ENCODE measurements at places on chromosomes 5 and 9. TPM values are rescaled to one million over a fixed set of nuclear protein-coding genes. Genes with fewer than 3 reads are reported as not detected.
A peak's percentile ranks its signal among the peaks of the same experiment; 100 is the strongest.

GRCh38 chr5:28397502-28397941 is 1359.1 kb upstream of the CDH9 start:
- no peak for DNase-seq
- no peak overlapping the region for H3K27ac ChIP-seq
- H3K36me3 ChIP-seq: no peaks in the 10 kb centered on the region
- H3K4me1 ChIP-seq: no peaks in the 10 kb centered on the region
- no peak overlapping the region for H3K4me3 ChIP-seq

Gene ACER2
- total RNA-seq: 1.0 TPM

- H3K4me1 ChIP-seq: no peaks in the 10 kb centered on the region
- H3K36me3 ChIP-seq: peaks cover 79% of the 10 kb centered on the region
- DNase-seq: no peak
Measured at GRCh38 chr9:131467214-131467935, 35.3 kb upstream of the POMT1 start.

GRCh38 chr9:16138561-16139491 is 586.0 kb downstream of the CCDC171 start:
- H3K4me3 ChIP-seq: no peak overlapping the region
- H3K36me3 ChIP-seq: no peaks in the 10 kb centered on the region
- no peak overlapping the region for H3K27ac ChIP-seq
- H3K27me3 ChIP-seq: no peaks in the 10 kb centered on the region

DNA sequence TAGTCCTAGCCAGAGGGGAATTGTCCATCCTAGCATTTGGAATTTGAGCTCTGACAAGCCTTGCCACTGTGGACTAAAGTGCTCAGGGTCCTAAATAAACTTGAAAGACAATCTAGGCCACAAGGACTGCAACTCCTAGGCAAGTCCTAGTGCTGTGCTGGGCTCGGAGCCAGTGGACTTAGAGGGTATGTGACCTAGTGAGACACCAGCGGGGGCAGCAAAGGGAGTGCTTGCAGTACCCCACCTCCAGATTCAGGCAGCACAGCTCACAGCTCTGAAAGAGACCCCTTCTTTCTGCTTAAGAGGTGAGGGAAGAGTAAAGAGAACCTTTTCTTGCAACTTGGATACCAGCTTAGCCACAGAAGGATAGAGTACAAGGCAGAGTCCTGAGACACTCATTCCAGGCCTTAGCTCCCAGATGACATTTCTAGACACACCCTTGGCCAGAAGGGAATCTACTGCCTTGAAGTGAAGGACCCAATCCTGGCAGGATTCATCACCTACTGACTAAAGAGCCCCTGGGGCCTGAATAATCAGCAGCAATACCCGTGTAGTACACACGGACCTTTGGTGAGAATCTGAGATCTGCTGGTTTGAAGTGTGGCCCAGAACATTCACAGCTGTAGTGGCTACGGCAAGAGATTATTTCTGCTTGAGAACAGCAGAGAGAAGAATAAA is 164.6 kb downstream of the CCDC171 start:
- no peak overlapping the region for H3K4me3 ChIP-seq
- no peaks in the 10 kb centered on the region for H3K4me1 ChIP-seq
- H3K36me3 ChIP-seq: no peaks in the 10 kb centered on the region
- H3K27me3 ChIP-seq: no peaks in the 10 kb centered on the region

GRCh38 chr5:126395198-126395597 is 28.0 kb upstream of the GRAMD2B start:
- peaks cover 4% of the 10 kb centered on the region for H3K27me3 ChIP-seq
- peaks cover 2% of the 10 kb centered on the region for H3K4me1 ChIP-seq
- no peak for DNase-seq
- no peak overlapping the region for H3K27ac ChIP-seq
- no peaks in the 10 kb centered on the region for H3K36me3 ChIP-seq

GRCh38 chr5:170478306-170478705 is 25.5 kb upstream of the KCNIP1 start:
- no peak for DNase-seq
- peaks cover 15% of the 10 kb centered on the region for H3K27me3 ChIP-seq
- H3K36me3 ChIP-seq: no peaks in the 10 kb centered on the region
- no peaks in the 10 kb centered on the region for H3K4me1 ChIP-seq
- no peak overlapping the region for H3K4me3 ChIP-seq

GRCh38 chr9:27204578-27204977 is 92.4 kb downstream of the EQTN start:
- H3K27me3 ChIP-seq: peaks cover 2% of the 10 kb centered on the region
- no peak overlapping the region for H3K4me3 ChIP-seq
- H3K27ac ChIP-seq: no peak overlapping the region
- H3K36me3 ChIP-seq: no peaks in the 10 kb centered on the region

DNA sequence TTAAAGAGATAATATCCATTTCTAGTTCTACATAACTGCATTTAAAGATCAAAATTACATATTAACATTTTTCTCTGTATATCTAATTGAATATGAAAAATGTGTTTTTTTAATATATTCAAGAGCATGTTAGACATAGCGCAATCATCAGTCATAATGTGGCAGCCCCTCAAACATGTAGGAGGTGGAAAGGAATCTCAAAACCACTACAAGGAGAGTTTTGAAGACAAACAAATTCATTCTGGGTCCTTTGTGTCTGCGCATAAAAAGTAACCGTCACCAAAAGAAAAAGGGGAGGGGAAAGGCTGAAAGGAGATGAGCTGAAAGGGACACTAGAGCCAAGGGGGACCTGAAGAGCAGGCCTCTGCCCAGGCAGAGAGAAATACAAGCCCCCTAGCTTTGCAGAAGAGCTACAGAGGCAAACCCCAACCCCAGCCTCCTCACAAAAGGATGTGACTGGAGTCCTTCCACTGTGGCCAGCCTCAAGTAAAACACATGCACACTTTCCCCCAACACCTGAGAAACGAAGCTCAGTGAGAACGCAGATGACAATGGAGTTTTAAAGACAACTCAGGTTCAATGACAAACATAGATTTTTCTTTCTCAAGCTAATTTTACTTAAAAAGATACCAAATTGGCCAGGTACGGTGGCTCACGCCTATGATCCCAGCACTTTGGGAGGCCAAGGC is 62.0 kb downstream of the MAPKAP1 start:
- peaks cover 47% of the 10 kb centered on the region for H3K4me1 ChIP-seq
- no peak for DNase-seq
- peak overlapping the region; percentile 30 for H3K27ac ChIP-seq
- no peaks in the 10 kb centered on the region for H3K27me3 ChIP-seq
- no peak overlapping the region for H3K4me3 ChIP-seq

Gene ZNF608
- total RNA-seq: not detected
